ENCODE measurements at places on chromosomes 6 and 20. TPM values are rescaled to one million over a fixed set of nuclear protein-coding genes. Genes with fewer than 3 reads are reported as not detected.

Gene RBL1
- total RNA-seq = 9.3 TPM

Gene ZKSCAN8
- total RNA-seq = 4.6 TPM

Gene AGPAT4
- total RNA-seq = 6.6 TPM

Gene PEX6
- 40.4 TPM for total RNA-seq

Gene ARFGEF2
- 15.6 TPM for total RNA-seq

Gene VEGFA
- total RNA-seq = 46.0 TPM

Gene TREML2
- not detected for total RNA-seq

Gene NMBR
- 0.33 TPM for total RNA-seq

Gene EPHA7
- total RNA-seq = 1.1 TPM

Gene JARID2
- total RNA-seq = 8.5 TPM
